Progenitor cell of endocrine pancreas (in vitro differentiated cells): ENCODE measurements at places on chromosomes 5 and 9. TPM values are rescaled to one million over a fixed set of nuclear protein-coding genes. Genes with fewer than 3 reads are reported as not detected.

- H3K27me3 ChIP-seq = no peaks in the 10 kb centered on the region
- peaks cover 74% of the 10 kb centered on the region for H3K4me1 ChIP-seq
- no peak overlapping the region for H3K4me3 ChIP-seq
Measured at GRCh38 chr9:94911211-94911610, 184.7 kb downstream of the AOPEP start.

- no peak overlapping the region for H3K27ac ChIP-seq
- peaks cover 4% of the 10 kb centered on the region for H3K4me1 ChIP-seq
Measured at GRCh38 chr5:178281331-178281730, 48.7 kb upstream of the PHYKPL start.

FAM151B gene
- total RNA-seq = 1.5 and 2.7 TPM in 2 replicates

PCDHB16 gene
- total RNA-seq = 11.9 and 14.3 TPM in 2 replicates

GRCh38 chr9:117796681-117797080 is 92.5 kb downstream of the TLR4 start:
- H3K27ac ChIP-seq = no peak overlapping the region
- no peaks in the 10 kb centered on the region for H3K36me3 ChIP-seq
- no peaks in the 10 kb centered on the region for H3K4me1 ChIP-seq
- H3K27me3 ChIP-seq = no peaks in the 10 kb centered on the region
- no peak overlapping the region for H3K4me3 ChIP-seq

DEPDC1B gene
- total RNA-seq = 37.0 and 38.5 TPM in 2 replicates

- no peak for DNase-seq
- peaks cover 13% of the 10 kb centered on the region for H3K36me3 ChIP-seq
- peak overlapping the region; percentile 67 for H3K27ac ChIP-seq
- no peaks in the 10 kb centered on the region for H3K27me3 ChIP-seq
- H3K4me3 ChIP-seq = no peak overlapping the region
Measured at GRCh38 chr5:150401376-150402228, 11.1 kb downstream of the CD74 start.

GRCh38 chr9:137461663-137462395 is 2.7 kb upstream of the NSMF start:
- no peak overlapping the region for H3K27ac ChIP-seq
- H3K4me1 ChIP-seq = no peaks in the 10 kb centered on the region
- no peak overlapping the region for H3K4me3 ChIP-seq
- no peak for DNase-seq
- H3K27me3 ChIP-seq = peaks cover 12% of the 10 kb centered on the region

- H3K27me3 ChIP-seq = no peaks in the 10 kb centered on the region
- H3K27ac ChIP-seq = no peak overlapping the region
- H3K4me1 ChIP-seq = no peaks in the 10 kb centered on the region
- DNase-seq = no peak
Measured at GRCh38 chr5:52945040-52945439, 44.1 kb upstream of the ITGA2 start.

GRCh38 chr9:94554439-94555331 is at the start of gene PCAT7:
TSS of gene PCAT7 (plus strand) at chr9:94555083.
- no peak within 1 kb of the TSS for H3K4me3 ChIP-seq
- H3K27ac ChIP-seq = no peak within 1 kb of the TSS
- peaks cover 7% of the 10 kb centered on the region for H3K27me3 ChIP-seq
- peaks cover 3% of the 10 kb centered on the region for H3K4me1 ChIP-seq
- DNase-seq = peak; percentile 62

DNA sequence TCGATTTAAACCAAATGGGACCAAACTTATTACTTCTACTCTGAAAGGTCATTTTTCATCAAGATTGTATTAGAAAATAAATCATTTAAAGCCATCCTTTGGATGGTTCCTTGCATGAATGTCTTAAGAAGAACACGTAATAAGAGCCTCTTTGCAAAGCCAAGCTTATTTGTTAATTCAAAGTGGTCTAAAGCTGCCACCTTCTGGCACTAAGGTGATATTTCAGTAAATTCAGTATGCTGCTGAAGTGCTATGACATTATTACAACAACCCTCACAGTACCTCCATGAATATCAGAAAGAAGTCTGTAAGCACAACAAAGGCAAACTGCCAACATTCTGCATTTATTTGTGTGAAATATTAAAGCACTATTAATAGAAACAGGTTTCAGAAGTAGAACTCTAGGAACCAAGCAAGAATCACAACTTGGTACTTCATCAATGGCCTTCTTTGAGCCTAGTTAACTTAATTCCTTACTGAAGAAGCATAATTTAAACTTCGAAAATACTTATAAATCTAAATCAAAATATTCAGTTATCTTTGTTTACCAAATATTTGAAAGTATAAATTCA is 53.1 kb upstream of the TYRP1 start:
- DNase-seq = no peak
- H3K27ac ChIP-seq = no peak overlapping the region
- H3K4me3 ChIP-seq = no peak overlapping the region
- H3K27me3 ChIP-seq = no peaks in the 10 kb centered on the region
- H3K36me3 ChIP-seq = no peaks in the 10 kb centered on the region

CCDC171 gene
- total RNA-seq = 5.1 and 7.7 TPM in 2 replicates

DDX4 gene
- total RNA-seq = not detected in 2 replicates

DNA sequence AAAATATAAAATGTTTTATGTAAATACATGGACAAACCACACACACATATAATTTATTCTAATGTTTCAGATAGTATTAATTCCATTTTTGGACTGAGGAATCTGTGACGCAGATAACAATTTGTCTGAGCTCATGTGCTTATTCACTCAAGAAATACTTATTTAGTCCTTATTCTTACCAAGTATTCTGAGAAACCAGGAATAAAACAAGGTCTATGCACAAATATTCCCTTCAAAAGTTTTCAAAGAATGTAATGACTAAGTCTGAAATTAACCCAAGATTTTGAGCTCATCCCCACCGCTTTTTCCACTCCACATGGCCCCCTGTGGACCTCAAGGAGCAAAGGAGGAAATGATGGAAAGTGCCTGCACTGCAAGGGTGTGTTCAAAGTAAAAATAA is 1022.3 kb downstream of the EFNA5 start:
- DNase-seq = no peak
- no peak overlapping the region for H3K4me3 ChIP-seq
- no peaks in the 10 kb centered on the region for H3K27me3 ChIP-seq
- no peak overlapping the region for H3K27ac ChIP-seq
- no peaks in the 10 kb centered on the region for H3K36me3 ChIP-seq

DNA sequence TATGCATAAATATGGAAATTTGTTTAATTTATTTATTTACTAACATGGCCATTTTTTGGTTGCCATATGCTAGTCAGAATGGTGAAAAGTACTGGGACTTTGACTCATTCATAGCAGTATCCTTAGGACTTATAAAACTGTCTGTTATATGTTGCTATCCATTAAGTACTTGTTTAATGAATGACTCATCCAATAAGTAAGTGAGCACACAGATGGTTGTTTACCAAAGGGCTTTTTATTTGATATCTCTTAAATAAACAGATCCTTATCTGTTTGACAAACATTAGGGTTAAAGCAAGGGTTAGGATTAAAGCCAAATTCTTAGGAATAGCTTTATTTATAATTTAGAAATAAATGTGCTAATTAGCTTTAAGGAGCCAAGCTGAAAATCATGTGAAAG is 183.4 kb downstream of the FBXO4 start:
- H3K4me1 ChIP-seq = no peaks in the 10 kb centered on the region
- no peak for DNase-seq
- H3K36me3 ChIP-seq = peaks cover 9% of the 10 kb centered on the region
- no peak overlapping the region for H3K27ac ChIP-seq
- no peaks in the 10 kb centered on the region for H3K27me3 ChIP-seq
- H3K4me3 ChIP-seq = no peak overlapping the region

- H3K27ac ChIP-seq = no peak overlapping the region
- H3K4me1 ChIP-seq = peaks cover 21% of the 10 kb centered on the region
- H3K4me3 ChIP-seq = no peak overlapping the region
- no peaks in the 10 kb centered on the region for H3K27me3 ChIP-seq
- no peak for DNase-seq
Measured at GRCh38 chr5:19891658-19892057, 96.3 kb downstream of the CDH18 start.

DNA sequence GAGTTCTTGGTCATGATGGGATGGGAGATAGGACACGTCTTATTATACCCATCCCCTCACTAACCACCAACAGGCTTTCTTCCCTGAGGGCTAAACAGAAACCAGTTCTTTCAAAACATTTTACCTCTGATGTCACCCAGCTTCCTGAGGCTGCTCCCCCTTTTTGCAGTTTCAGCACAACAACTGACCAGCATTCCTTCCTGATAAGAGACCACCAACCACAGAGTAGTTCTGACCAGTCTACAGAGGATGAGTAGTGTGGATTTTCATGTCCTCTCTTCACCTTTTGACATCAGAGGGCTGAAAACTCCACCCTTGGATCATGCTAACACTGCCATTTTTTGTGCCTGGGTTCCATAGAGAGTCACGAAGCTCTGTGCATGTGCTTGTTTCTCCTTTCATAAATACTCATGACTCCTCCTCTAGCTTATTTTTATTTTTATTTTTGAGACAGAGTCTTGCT is 82.6 kb downstream of the OSTF1 start:
- no peak overlapping the region for H3K4me3 ChIP-seq
- H3K4me1 ChIP-seq = no peaks in the 10 kb centered on the region
- peaks cover 4% of the 10 kb centered on the region for H3K36me3 ChIP-seq
- no peak overlapping the region for H3K27ac ChIP-seq

DNA sequence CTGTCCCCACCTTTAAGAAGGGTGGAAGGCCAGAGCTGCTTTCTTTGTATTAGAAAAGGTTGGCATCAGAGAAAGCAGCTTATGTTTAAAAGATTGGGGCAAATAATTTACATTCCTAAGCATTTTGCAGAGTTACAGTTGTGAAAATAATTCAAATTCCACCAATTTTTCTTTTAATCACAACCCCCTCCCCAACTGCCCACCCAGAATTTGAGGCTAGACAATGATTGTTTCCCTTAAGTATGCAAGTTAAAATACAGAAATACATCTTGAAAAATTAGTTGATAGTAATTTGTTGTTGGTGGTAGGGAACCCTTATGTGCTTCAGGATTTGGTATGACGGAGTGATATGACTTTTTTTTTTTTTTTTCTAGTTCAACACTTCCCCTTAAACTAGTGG is 133.0 kb downstream of the ZSWIM6 start:
- H3K4me1 ChIP-seq = peaks cover 33% of the 10 kb centered on the region
- peaks cover 2% of the 10 kb centered on the region for H3K36me3 ChIP-seq

ANKRD18B gene
- 2.3 and 2.9 TPM in 2 replicates for total RNA-seq
